ENCODE measurements at places on chromosomes 2 and 18.
A peak's percentile ranks its signal among the peaks of the same experiment; 100 is the strongest.

DNA sequence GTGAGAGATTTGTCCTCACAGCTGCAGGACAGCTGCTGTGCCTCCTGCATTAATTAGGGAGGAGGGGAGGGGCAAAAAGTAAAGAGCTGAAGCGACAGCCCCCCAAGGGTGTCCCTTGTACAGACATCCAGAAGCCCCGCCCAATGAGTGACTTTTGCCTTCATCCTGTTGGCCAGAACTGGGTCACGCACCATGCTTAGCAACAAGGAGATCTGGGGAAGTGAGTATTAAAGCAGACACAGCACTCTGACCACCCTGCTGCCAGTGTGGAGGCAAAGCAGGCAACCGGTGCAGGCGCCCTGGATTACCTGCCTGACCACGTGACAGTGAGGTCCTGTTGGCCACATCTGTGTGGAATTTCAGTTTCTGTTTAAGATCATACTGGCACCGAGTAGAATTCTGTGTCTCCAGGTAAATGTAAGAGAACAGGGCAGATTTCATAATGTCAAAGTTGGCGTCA is 21.5 kb upstream of the BIN1 start:
- DNase-seq: peak; percentile 97

DNA sequence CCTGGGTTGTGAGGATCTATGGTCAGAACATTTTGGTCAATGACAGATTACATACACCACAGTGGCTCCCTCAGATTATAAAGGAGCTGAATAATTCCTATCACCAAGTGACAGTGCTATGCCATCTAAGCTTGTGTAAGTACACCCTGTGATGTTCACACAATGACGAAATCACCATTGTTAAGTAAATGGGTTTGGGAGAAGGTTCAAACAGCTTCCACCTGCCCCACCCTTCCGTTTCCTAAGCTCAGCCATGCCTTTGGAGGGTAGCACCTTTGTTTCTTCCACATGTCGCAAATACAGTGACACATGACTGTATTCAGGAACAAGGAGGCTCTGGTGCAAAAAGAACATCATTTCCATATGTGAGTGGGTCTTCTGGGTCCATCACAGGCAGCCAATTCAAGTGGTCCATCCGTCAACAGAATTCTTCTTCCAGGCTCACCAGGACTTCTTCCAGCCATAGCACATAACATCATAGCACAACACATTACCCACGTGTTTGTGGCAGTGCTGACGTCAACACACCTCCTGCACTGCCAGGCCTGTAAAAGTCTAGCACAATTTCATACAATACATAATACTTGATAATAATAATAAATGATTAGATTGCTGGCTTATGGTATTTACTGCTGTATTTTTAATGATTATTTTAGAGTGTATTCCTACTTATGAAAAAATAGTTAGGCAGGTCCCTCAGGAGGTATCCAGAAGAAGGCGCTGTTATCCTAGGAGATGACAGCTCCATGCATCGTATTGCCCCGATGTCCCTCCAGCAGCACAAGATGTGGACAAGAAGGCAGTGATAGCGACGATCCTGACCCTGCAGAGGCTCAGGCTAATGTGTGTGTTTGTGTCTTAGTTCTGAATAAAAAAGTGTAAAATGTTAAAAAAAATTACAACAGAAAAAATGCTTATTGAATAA is 264.8 kb downstream of the ANAPC1 start:
- DNase-seq: no peak

GRCh38 chr2:109387221-109387735 is 226.5 kb downstream of the SEPTIN10 start:
- DNase-seq: no peak

DNA sequence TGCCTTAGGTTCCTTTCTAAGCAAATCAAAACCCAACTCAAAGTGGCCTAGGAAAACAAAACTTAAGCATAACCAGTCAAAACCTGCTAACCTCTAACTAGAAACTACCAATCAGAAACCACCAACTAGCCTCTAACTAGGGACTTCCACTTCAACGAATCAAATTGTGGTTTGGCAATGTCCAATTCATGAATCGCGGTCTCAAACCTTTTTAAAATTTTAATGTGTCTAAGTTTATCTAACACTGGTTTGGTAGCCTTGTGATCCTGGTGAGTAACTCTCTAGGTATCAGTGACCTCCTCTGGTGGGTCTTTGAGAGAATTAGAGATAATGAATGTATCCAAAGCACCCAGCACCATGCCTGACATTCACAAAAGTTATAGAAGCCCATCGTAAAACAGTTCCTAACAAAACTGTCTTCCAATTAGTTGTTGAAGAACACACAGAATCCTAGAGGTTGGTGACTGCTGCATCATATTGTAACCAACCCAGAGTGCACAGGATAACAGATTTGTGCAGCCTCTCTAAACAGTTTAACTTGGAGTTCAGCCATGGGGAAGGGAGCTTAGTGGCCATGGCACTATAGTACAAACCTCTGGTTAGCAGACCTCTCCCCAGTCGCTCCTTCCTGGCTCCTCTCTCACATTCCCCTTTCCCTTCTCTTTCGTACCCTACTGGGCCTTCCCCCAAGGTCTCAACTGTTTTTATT is 45.2 kb upstream of the B3GNT2 start:
- no peak for DNase-seq

- DNase-seq: no peak
These were observed 27.5 kb upstream of the CD28 start for GRCh38 chr2:203678971-203679370.

DNA sequence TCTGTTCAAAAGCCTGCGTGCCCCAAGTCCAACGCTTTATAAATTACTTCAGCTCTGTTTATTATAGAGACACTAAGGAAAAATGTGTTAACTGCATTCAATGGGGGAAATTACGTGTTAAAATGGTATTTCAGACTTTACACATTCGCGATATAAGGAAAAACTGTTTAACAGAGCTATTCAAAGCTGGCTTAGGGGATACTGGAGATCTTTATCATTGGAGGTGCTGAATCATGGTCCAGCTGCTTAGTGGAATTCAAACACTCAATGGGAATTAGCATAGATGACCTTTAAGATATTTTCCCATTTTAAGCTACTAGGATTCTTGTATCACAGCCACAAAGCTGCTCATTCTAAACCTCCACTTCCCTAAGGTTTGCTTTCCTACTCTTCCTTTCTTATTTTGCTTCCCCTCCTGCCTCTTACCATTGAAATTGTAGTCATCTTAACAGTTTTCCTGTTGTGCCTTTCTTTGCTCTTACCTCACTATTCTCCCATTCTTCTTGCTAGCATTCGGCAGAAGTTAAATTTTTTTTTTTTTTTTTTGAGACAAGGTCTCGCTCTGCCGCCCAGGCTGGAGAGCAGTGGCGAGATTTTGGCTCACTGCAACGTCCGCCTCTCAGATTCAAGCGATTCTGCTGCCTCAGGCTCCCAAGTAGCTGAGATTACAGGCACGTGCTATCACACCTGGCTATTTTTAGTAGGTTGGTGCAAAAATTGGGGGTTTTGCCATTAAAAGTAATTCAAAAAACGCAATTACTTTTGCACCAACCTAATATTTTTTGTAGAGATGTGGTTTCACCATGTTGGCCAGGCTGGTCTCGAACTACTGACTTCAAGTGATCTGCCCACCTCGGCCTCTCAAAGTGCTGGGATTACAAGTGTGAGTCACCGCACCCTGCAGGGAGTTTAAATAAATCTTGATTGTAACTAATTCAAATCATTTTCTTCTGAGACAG is 6.5 kb downstream of the SULT6B1 start:
- no peak for DNase-seq

GRCh38 chr2:95346738-95347671 is 49.9 kb downstream of the KCNIP3 start:
- no peak for DNase-seq

GRCh38 chr2:195706161-195706900 is 49.3 kb downstream of the SLC39A10 start:
- DNase-seq: no peak

DNA sequence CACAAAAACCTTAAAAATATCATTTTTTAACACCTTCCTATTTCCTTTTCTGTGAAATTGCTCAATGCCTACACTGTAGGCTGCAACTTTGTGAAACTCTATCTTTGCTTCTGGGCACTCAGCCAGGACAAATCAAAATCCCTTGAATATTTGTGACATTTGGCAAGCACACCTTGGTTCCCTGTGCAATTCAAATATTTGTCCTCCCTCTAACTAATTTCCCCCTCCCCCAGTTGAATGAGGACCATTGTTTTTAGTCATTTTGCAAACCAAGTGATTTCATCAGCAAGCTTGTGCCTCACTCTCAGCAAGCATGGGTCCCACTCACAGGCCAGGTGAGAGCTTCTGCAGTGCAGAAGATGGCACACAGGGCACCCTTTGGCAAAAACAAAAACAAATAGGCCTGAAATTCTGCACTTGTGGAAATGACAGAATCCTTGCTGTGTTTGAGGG is 541.5 kb downstream of the CNTNAP5 start:
- DNase-seq: no peak

DNA sequence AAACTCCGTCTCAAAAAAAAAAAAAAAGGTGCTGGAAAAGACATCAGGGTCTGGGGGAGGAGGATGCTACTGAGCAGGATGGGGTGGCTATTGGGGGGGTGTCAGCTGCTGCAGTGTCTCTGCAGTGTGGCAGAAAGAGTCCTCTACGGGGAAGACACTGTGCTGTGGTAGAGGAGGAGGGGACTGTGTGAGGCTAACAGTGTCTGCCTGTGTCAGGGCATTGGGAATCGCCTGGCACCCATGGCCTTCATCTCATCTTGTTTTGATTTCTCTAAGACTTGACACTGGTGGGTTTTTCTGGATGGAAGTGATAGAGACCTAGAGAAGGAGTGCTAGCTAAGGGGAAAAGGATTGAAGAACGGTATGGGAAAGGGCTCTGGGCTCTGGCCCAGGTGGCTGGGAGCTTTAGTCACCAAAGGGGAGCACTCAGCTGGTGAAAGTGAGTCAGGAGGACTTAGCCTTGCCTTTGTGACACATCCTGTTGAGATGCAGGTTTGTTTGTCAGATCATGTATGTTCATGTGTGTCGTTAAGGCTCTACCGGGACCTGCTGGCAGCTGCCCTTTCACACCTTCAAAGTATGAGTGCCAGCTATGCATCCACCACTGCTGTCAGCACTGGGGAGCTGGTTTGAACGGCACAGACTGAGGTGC is 58.0 kb downstream of the FARP2 start:
- DNase-seq: no peak

DNA sequence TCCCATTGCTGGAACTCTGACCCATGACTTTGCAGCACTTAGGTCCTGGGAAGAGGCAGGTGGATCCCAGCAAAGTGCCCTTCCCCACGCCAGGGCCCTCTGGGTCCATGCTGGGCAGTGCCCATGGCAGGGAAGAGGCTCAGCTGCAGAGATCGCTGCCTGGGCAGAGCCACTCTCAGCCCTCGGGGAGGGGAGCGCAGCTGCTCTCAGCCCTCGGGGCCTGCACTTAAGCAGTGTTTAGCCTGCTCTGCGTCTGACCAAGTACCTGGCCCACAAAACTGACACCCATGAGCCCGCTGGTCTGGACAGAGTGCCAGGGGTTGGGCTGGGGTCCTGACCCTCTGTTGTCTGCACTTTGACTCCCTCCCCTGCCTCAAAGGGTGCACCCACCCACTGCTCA is 46.3 kb downstream of the AQP12A start:
- DNase-seq: no peak

DNA sequence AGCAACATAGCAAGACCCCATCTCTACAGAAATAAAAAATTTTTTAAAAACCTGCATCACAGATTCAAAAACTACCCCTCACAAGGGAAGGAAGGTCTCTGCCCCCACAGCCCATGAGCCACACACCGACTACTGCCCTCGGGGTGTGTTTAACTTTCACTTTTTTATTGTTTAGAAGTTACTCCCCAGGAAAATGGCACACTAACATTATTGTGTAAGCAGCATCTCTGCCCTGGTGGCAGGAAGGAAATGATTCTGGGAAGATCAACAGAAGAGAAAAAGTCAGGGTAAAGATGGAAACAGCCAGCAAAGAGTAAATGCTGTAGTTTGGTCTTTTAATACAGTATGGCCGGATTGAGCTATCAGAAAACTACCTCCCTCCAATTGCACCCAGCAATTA is 21.9 kb downstream of the TRABD2A start:
- no peak for DNase-seq

- DNase-seq: no peak
These were observed 49.6 kb downstream of the ZEB2 start for GRCh38 chr2:144470334-144470733.

DNA sequence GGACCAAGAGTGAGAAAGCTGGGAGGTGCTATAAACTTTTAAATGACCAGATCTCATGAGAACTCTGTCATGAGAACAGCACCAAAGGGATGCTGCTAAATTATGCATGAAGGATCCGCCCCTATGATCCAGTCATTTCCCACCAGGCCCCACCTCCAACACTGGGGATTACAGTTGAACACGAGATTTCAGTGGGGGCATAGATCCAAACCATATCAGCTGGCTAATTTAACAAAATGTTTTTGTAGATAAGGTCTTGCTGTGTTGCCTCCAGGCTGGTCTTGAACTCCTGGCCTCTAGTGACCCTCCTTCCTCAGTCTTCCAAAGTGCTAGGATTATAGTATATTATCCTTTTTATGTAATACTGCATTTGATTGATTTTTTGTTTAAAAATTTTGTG is 56.0 kb downstream of the NBEAL1 start:
- DNase-seq: no peak

DNA sequence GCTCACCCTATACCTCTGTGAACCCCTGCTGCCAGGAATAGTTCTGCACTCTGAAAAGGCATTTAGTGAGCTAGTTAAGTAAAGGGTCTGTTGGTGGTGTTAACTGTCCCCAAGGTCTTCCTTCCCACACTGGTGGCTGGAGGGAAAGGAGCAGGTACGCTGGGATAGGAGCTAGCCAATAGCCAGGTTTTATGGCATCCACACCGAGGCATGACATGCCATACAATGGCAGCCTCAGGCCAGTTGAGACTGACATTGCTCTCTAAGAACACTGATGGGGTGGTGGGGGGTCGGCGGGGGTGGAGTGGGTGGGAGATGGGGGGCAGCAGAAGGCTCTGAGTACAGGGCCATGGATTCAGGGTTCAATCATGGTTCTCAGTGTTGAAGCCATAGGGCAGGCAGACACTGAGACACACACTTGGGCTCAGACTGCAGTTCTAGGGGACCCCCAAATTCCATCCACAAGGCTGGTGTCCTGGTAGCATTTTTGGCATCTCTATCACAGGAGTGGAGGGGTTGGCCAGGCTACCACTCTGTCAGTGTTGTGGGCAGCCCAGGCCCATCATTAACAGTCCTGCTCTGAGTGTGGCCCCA is 136.0 kb downstream of the CTIF start:
- DNase-seq: no peak
